ENCODE measurements at places on chromosomes 2 and 18.

DNA sequence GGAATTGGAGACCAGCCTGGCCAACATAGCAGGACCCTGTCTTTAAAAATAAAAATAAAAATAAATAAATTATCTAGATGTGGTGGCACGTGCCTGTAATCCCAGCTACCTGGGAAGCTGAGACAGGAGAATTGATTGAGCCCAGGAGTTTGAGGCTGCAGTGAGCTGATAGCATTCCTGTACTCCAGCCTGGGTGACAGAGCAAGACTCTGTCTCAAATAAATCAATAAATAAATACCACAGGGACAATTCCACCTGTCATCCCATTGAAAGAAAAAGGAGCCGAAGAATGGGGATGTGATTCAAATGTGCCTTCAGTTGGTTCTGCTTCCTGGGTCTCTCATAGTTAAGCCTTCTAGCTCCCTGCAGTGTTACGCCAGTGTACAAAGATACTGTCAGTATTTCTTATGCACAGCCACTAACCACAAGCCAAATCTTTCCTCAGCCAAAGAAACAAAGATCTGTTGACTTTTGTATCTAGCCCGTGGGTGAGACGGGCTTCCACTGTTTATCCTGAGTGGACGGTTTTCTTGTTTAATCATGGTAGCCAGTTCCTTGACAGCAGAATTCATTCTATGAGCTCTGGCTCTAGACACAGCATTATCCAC is 12.6 kb downstream of the LGALSL start:
- DNase-seq = no peak

DNA sequence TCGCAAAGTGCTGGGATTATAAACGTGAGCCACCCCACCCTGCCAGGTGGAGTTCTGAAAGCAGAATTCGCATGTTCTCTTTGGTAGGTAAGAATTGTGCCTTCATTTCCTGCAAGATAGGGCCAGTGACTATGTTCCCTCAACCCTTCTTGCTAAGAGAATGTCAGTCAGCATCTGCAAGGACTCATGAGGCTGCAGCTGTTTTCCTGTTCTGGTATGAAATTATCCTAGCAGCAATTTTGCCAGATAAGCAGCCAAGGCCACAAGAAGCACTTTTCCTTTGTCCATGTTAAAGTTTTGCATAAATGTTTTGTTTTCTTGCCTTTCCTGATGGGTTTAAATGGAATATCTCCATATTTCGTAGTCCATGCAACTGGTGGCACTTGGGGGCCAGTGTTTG is 6.8 kb upstream of the ARHGAP28 start:
- DNase-seq = no peak

DNA sequence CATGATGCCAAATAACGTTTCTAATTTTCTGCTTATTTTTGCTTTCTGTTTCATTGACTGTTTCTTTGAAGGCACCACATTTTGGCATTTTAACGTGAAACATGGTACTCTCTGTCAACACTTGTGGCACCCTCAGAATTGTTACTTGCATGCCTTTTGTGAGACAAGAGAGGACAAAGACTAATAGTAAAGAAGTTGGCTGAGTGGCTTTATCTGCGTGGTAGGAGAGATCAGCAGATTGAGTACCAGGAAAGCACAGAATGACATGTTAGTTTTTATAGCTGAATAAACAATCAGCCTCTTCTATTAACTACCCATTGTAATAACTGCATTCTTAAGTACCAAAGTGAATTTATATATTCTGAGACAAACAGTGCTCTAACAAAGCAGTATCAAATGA is 8.6 kb downstream of the ZNF638 start:
- no peak for DNase-seq

GRCh38 chr2:23283-23682 is 23.0 kb downstream of the FAM110C start:
- no peak for DNase-seq

DNA sequence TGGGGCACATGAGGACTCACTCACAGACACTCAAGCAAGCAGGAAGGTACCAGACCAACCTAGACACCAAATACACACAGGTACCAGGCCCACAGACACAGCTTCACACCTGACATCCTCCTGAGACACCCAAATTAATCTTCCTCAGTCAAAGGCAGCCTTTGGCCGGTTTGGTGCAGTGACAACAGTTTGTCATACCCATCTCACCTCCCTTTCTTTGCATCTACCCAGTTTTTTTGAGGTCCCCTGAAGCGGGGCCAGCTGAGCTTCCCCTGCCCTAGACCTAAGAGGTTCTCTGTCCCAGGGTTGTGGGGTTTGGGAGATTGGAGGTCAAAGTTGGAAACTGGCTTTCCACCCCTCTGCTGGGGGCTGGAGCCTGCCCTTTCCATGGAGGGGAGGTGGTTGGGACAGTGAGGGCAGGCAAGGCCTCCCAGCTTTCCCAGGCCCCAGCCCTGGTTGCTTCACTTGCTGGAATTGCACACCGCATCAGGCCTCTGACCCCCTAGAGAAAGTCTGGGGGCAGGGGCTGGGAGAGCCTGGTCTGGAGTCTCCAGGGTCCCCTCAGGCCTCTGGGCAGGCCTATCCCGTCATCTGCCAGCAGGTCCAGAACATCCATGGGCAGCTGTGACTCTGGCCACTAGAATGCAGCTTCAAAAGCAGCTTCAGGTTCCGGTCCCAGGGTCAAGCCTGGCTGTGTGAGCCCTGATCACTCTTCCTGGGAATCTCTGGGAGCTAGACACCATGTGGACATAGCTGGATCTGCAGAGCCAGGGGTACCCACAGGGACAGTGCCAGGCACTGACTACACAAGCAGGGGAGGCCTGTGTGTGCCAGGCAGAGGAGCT is 12.5 kb upstream of the TEX261 start:
- DNase-seq = no peak

DNA sequence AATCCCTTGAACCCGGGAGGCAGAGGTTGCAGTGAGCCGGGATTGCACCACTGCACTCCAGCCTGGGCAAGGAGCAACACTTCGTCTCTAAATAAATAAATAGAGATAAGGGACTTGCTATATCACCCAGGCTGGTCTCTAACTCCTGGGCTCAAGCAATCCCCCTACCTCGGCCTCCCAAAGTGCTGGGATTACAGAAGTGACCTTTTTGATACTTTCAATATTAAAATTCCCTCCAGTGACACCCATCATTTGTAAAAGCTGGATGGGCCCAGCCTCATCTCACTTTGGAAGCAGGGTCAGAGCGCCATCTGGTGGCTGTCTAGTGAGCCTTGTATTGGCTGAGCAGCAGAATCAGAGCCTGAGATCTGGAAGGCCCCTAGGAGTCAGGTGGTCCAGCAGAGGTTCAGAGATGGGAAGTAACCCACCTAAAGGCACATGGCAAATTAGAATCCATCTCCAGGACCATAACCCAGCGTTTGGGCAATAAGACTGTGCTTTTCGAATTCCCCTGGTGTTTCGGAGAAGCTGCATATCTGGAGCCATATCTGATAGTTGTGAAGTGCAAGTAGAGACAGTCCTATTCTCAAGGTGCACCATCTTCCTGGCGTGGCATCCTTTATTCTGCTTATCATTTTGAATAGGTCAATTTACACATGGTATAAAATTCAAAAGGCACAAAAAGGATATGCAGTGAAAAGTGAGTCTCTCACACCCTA is 18.3 kb upstream of the SLC35F6 start:
- peak; percentile 23 for DNase-seq

Data from C1 segment of cervical spinal cord (tissue), 14 donors.